Hematopoietic multipotent progenitor cell treated with erythropoietin and hydrocortisone succinate and interleukin-3 and kit ligand, for 17 days (in vitro differentiated cells): ENCODE measurements at places on chromosomes 2 and 18.

DNA sequence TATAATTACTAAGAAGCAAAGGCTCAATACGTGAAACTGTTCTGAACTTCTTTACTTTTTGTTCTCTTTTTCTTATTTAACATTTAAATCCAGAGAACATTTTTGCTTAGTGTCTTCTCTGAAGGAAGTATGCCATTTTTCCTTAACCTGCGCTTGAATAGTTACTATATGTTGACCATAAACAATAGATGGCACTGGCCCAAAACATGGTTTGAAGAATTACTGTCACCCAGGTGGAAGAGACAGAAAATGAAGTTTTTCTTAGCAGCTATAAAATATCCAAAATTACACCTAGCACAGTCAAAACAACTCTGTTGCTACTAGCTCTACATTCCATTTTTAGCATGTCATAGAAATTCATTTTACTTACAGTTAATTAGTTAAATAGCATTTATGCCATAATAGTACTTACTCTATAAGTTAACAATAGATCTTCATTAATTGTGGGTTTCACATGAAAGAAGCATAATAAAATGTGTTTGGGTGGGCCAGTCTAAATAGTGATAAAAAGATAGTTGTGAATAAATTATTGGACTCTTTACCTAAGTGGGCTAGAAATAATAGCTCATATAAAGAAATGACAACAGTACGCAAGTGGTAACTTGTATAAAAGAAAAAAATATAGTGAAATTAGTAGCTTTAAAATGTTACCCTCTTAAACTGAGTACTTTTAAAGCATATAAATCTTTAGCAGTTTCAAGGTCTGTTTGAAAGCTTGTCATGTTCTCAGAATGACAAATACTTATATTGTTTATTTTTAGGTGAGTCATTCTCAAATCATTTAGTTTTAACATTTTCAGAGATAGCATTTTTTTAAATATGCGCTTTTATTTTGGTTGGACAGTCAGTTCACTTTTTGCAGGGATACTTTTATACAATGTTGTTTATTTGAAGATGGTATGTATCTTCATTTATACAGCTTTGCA lies 3.7 kb downstream of the ETAA1 start:
- no peak for DNase-seq

DNA sequence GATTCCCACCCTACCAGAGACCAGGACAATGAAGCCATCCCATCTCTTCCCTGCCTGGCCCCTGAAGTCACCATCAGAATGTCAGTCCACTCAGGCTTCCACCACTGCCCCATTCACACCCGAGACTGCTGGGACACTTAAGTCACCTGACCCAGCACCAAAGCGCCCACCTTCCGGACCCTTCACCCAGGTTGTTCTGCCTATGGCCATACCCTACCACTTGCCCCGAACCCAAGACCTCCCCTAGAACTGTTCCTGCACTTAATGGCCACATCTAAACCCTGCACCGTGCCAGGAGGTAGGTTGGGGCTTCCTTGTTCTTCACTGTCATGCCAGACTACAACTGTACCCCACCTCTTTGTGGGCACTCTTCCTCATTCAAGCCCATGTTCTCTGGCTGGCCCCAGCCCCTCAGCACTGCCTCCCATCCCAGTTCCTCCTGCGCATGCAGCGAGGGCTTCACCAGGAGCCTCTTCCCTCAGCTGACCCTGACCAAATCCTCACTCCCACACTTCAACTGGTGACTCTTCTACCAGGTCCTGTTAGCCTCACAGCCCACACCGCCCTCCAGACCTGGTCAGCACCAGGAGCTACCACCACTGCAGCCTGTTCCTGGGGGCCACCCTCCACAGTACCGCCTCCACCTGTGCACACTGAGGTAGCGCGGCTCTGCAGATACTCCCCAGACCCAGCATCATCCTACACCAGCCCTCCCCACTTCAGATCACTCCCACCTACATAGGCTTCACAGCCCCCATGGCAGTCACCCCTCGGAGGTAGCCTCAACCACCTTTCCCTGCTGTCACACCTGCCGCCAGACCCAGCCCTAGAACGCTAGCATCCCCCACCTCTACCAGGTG lies 8.3 kb upstream of the ADRA2B start:
- DNase-seq = no peak

GRCh38 chr2:201118961-201119854 lies 3.2 kb downstream of the CFLAR start:
- DNase-seq = peak; percentile 68

DNA sequence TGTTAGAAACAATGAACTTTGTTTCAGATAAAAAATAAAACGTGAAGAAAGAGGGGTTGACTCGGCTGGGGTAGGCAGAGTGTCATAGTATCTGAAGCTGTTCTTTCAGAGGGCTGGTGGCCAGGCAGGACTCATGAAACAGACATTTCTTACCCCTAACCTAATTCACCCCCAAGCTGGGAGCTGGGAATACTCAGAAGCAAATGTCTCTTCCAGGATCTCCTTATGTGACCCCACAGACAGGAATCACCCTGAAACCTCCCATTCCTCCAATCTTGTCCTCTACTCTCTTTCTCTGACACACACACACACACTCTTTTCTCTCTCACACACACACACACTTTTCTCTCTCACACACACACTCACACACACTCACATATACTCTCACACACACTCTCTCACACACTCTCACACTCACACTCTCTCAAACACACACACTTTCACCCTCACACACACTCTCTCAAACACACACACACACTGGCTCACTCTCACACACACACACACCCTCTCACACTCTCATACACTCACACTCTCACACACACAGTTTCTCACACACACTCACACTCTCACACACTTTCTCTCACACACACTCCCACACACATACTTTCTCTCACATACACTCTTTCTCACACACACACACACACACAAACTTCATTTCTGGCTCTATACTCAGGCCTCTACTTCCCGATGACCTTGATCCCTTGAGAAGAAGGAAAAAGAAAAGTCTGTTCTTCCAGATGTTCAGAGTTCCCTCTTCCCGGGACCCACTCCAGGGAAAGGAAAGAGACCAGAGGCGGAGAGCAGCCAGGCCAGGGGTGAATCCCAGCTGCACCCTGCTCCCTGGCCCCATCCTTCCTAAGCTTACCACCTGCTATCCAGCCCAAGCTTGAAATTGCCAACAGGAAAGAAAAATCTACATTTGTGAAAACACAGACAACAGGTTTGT lies 167.7 kb downstream of the TXNL1 start:
- DNase-seq = no peak

DNA sequence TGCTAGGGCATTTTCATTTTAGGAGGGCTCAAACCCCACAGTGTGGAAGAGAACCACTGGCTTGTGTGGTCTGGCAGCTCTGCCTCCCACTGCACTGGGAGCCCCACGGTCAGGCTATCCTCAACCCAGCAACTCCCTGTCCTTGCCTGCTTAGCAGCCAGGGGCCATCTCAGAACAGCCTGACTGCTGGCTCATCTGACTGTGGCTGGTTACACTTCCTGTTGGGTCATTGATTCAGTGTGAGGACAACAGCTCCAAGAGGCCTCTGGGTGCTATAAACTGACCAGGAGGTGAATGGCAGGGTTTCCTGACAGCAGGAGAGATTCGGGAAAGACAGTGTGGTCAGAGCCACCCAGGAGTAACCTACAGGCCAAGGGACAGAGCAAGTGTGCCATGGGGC lies 40.1 kb downstream of the AMER3 start:
- DNase-seq = no peak

DNA sequence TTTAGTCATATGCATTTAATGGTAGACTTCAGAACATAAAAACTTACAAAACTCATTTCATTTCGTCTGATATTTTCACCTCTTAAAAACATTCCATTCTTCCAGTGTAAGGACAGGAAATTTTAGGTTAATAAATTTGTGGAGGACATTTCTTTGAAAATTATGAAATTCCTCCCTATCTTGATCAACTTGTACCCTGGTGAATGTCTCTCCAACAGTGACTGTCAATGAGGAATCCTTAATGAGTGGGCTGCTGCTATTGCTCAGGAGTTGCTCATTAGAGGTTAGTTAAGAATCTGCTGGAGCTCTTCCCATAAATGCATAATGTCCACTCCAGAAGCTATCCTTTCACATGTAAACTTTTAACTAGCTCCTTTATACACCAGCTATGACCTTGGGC lies 69.1 kb downstream of the LRP1B start:
- no peak for DNase-seq

- DNase-seq = no peak
Measured at GRCh38 chr2:108407864-108408729, 30.3 kb downstream of the SULT1C4 start.

GRCh38 chr2:20976527-20976926 lies 67.3 kb downstream of the APOB start:
- no peak for DNase-seq

- DNase-seq = no peak
Measured at GRCh38 chr2:233847248-233847898, 7.0 kb downstream of the HJURP start.

- DNase-seq = peak; percentile 85
Measured at GRCh38 chr2:113138428-113139322, 11.3 kb downstream of the IL1RN start.
